ENCODE measurements at places on chromosomes 1 and 21.

- peaks cover 33% of the 10 kb centered on the region for H3K4me1 ChIP-seq
- no peaks in the 10 kb centered on the region for H3K36me3 ChIP-seq
Observed at GRCh38 chr21:31872452-31873274, at the start of gene HUNK. Gene HUNK, plus strand, starts transcription at chr21:31873020. Its CDS starts 655 bp downstream, at chr21:31873675.

DNA sequence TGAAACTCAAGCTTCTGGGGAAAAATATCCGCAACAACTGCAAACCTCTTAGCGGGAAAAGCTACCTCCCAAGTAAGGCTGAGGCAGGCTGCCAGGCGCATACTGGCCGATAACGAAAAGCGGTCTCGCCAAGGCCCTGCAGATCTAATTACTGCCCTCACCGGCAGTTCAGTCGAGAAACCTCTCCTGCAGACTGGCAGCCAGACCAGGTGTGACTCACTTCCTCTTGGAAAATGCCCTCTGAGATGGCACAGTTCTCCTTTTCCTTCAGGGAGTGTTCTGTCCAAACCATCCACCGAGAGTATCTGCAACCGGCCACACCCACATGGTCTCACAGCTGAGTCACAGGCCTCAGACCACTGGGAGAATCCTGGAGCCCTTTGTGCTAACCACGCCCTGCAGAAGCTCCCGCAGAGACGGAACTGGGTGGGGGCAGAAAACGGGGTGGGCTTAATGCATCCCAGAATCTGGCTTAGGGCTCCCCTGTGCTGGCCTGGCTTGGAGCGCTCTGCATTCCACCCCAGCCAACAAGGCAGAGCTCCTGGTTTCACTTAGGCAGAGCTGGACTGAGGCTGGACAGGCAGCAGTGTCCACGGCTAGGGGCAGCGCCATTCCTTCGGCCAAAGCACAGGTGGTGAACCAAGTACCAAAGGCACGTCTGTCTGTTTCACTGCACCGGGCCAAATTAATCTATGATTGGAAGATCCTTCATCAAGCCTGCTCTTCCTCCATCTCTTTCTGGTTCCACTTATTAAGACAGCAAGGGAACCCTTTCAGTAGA is 1.2 kb downstream of the S100A10 start:
- peak overlapping the region; percentile 95 for H3K27ac ChIP-seq
- no peaks in the 10 kb centered on the region for H3K27me3 ChIP-seq
- H3K36me3 ChIP-seq, result no peaks in the 10 kb centered on the region
- DNase-seq, result peak; percentile 93
- H3K4me3 ChIP-seq, result peak overlapping the region; percentile 69

GRCh38 chr1:87179076-87179810 is 149.4 kb upstream of the LMO4 start:
- H3K27ac ChIP-seq, result no peak overlapping the region
- H3K27me3 ChIP-seq, result no peaks in the 10 kb centered on the region

DNA sequence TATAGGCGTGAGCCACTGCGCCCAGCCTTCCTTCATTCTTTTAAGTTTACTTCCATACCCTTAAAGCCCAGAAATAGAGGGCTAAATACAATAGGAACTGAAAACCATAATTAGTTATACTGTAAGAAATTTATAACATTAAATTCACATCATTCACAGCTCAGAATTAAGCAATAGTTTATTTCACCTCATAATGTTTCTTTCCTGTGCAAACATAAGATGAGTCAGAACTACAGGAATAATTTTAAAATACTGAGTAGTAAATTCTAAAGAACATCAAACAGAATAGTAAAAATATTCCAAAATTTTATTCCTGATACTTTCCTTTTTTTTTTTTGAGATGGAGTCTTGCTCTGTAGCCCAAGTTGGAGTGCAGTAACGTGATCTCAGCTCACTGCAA is 24.1 kb downstream of the POGZ start:
- peaks cover 15% of the 10 kb centered on the region for H3K4me1 ChIP-seq
- no peak overlapping the region for H3K4me3 ChIP-seq
- peaks cover 12% of the 10 kb centered on the region for H3K36me3 ChIP-seq
- H3K27ac ChIP-seq, result no peak overlapping the region
- H3K27me3 ChIP-seq, result no peaks in the 10 kb centered on the region

GRCh38 chr1:226060427-226060826 is 2.1 kb upstream of the H3-3A start:
- H3K4me1 ChIP-seq, result peaks cover 24% of the 10 kb centered on the region
- H3K4me3 ChIP-seq, result no peak overlapping the region
- peak overlapping the region; percentile 99 for H3K27ac ChIP-seq
- H3K27me3 ChIP-seq, result no peaks in the 10 kb centered on the region
- DNase-seq, result no peak

DNA sequence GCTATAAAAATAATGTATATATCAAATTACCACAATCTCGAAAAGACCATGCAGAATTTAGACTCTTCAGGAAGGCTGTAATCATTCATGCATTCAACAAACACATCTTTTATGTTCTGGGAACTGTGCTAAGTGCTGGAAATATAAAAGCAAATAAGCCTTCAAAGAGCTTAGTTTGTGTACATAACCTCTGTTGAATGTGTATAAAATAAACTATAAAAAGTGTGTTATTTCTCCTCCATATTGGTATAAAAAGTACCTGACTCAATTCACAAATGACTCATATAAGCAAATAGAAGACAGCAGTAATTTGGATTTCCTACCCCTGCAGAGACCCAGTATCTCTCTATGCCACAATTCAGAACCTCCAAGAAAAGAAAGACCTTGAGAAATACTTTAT is 36.8 kb downstream of the RAB3GAP2 start:
- H3K36me3 ChIP-seq, result peaks cover 14% of the 10 kb centered on the region
- H3K4me3 ChIP-seq, result no peak overlapping the region
- H3K4me1 ChIP-seq, result no peaks in the 10 kb centered on the region
- no peak overlapping the region for H3K27ac ChIP-seq
- H3K27me3 ChIP-seq, result no peaks in the 10 kb centered on the region

DNA sequence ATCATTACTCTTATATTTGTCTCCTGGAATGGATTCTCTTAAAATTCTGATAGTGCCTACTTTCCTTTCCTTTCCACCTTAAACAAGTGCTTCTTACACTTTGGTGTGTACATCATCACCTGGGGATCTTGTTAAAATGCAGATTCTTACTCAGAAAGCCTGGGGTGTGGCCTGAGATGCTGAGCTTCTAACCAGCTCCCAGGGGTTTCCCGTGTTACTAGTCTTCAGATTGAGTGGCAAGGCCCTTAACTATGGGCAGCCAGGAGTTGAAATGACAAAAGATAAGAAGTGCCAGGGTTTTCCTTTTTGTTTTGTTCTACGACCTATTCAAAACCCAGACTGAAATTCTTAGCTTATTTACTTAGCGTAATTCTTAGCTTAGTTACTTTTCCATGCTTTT is 159.2 kb downstream of the HFM1 start:
- H3K4me1 ChIP-seq, result no peaks in the 10 kb centered on the region
- H3K4me3 ChIP-seq, result no peak overlapping the region
